ENCODE measurements at places on chromosomes 1 and 21.

GRCh38 chr1:170200621-170201397 is 55.0 kb downstream of the NTMT2 start:
- DNase-seq, result no peak

DNA sequence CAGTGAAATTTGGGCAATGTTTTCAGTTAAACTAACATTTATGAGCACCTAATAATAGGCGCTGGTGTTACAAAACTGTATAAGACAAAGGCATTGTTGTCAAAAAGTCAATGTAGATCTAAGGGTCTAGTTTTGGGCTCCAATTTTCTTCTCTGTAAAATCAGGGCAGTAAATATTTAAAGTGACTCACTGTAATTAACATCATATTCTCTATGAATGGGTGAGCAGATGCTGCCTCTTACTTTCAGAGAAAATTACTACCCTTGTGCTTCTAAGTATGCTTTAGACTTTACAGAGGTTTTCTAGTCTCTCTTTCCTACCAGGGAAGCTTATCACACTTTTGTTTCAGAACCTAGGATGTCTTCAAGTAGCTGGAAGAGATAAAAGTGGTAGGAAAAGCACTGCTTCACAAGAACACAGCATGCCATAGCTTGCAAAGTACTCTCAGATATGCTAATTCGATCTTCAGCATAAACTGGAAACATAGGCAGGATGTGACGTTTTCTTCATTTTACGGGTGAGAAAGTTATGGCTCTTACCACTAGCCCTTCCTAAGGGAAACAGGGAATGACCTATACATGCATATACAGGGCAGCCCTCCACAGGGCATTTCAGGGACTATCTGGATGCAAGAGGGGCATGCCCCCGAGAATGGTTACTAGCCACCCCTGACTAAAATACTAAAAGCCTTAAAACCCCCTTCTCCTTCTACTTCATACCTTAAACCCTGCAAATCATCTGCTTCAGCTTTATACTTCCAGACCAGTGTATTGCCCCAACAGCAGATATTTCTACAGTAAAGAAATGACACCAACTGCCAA is 2.6 kb downstream of the C1orf116 start:
- DNase-seq, result no peak

DNA sequence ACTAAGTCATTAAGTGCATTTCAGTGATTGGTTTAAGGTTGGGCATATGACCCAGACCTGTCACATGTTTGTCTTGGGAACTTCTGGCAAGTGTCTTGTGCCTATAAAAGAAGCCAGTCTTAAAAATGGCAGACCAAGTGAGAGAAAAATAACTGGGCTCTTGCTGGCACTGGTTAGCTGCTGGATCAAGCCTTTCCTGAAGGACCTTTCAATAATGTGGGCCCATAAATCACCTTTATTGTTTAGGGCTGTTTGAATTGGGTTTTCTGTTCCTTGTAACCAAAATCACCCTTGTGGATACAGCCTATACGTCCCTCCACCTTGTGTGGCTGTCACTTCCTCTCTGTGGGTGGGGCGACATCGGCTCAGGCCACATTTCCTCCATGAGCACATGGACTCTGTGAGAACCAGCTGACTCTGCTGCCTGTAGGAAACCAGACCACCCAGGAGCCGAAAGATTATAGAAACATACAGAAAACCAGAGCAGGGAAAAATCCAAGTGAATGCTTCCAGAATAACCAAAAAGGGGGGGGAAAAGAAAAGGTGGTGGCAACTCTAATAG is 25.6 kb upstream of the WNT4 start:
- peak; percentile 15 for DNase-seq

- DNase-seq, result no peak
Measured at GRCh38 chr21:38810034-38810825, 4.5 kb downstream of the ETS2 start.

DNA sequence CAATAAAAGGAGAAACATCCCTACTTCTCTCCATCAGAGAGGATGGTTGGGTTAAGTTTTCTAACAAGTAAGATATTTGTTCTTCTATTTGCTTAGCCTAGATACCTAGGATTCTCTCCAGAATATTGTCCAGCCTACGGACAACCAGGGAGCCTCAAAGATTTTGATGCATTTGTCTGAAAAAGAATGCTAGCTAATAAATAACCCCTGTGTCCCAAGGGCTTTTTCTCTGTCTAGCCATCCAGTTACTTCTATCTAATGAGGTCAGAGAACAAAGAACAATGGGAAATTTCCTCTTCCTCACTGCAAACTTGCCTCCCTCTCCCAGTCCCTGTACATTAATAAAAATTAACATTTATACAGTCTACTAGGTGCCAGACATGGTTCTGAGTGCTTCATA is 810 bp downstream of the RGS5 start:
- no peak for DNase-seq

Measured in NB4 (cell line).